ENCODE measurements at places on chromosomes 3 and 15.

DNA sequence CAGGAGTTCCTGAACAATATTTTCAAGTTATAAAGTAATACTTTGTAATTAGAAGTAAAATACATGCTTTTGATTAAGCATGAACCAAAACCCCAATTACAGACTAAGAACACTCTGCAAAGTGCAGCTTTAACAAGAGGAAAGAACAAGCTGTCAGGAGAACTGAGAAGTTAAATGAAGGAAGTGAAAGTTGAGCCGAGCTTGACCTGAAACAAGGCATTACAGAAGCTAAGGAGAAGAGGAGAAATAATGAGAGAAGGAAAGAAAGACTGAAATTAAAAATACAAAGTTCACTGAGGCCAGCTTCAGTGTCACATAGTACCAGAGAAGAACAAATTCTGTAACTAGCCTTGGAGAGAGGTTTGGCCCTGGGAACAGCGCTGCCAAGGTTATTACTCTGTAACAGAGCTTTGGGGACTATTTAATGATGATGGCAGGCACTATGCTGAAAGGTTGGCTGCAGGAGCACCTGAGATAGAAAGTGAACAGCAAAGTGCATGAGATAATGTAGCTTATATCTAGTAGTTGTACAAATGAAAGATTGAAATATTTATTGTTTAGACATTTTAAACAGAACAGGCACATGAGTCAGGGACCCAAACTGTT is 241.9 kb upstream of the PEX5L start:
- no peak for DNase-seq
- H3K27me3 ChIP-seq = no peaks in the 10 kb centered on the region
- no peaks in the 10 kb centered on the region for H3K36me3 ChIP-seq
- H3K4me1 ChIP-seq = no peaks in the 10 kb centered on the region
- H3K4me3 ChIP-seq = no peak overlapping the region
- H3K27ac ChIP-seq = no peak overlapping the region

DNA sequence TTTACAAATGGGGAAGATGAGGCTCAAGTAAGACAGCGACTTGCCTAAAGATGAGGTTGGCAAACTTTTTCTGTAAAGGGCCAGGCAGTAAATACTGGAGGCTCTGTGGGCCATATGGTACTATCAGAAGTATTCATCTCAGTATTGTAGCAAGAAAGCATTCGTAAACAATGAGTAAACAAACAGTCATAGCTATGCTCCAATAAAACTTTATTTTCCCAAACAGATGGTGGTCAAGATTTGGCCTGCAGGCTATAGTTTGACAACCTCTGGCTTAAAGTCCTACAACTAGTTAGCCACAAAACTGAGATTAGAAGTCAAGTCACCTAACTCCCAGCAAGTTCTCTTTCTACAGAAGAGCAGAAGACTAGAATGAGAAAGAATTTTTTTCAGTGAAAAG is 177.0 kb upstream of the NECTIN3 start:
- no peaks in the 10 kb centered on the region for H3K36me3 ChIP-seq
- no peak for DNase-seq
- no peaks in the 10 kb centered on the region for H3K27me3 ChIP-seq
- H3K4me1 ChIP-seq = no peaks in the 10 kb centered on the region

DNA sequence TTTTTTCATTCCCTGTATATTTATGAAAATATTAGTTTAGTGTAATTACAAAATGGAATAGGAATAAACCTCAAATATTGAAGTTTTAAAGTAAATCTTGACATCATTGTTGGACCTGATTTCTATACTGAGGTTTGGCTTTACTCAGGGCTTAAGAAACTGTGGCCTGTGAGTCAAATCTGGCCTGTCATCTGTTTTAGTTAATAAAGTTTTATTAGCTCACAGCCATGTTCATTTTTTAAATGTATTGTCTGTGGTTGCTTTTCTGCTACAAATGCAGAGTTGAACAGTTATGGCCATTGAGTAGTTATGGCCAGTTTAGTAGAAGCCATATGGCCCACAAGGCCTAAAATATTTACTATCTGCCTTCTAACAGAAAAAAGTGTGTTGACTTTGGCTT is 80.7 kb downstream of the DIPK2A start:
- H3K27ac ChIP-seq = no peak overlapping the region
- H3K27me3 ChIP-seq = no peaks in the 10 kb centered on the region
- no peak overlapping the region for H3K4me3 ChIP-seq
- no peak for DNase-seq

GRCh38 chr3:27500035-27500434 is 15.9 kb upstream of the SLC4A7 start:
- H3K36me3 ChIP-seq = no peaks in the 10 kb centered on the region
- no peaks in the 10 kb centered on the region for H3K27me3 ChIP-seq
- H3K27ac ChIP-seq = no peak overlapping the region
- peaks cover 4% of the 10 kb centered on the region for H3K4me1 ChIP-seq

DNA sequence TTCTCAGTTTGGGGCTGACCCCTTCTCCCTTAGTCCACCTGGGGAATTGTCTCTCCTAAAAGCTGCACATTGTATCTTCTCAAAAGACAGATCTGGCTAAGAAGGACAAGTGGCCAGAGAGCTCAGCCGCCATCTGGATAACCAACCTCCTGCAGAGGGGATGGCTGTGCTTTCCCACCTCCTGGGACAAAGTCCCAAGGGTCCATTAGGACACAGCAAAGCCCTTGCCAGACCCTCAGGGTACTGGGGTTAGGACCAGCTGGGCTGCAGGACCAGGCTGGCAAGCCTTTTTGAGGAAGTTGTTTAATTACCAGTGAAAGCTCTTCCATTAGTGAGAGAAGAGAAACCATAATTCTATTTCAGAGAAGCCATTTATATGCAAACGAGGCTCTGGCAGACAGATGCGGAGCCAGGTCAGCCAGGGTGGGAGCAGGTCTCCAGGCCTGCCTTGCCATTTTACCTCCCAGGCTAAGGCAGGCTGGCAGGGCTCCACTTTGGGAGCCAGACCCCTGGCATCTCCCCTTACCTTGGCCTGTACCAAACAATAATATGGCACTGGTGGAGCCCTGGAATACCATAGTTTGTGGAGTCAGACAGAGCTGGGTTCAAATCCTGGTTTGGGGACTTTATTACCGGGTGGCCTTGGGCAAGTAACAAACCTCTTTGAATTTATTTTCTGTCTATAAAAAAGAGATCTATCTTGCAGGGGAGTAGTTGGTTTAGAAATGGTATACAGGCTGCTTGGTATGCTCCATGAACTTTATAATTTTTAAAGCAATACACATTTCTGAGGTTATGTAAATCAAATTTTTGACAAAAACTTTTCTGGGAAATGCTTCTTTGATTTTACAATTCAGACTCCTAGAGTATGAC is 17.9 kb downstream of the SHF start:
- no peak overlapping the region for H3K4me3 ChIP-seq
- no peaks in the 10 kb centered on the region for H3K27me3 ChIP-seq
- DNase-seq = no peak
- peaks cover 3% of the 10 kb centered on the region for H3K36me3 ChIP-seq

GRCh38 chr15:93321881-93322282 is 232.9 kb upstream of the RGMA start:
- no peaks in the 10 kb centered on the region for H3K36me3 ChIP-seq
- H3K27ac ChIP-seq = no peak overlapping the region
- no peak overlapping the region for H3K4me3 ChIP-seq
- DNase-seq = no peak

- no peak overlapping the region for H3K4me3 ChIP-seq
- H3K36me3 ChIP-seq = no peaks in the 10 kb centered on the region
- no peaks in the 10 kb centered on the region for H3K4me1 ChIP-seq
These were observed 156.7 kb downstream of the TJP1 start for GRCh38 chr15:29665444-29666003.

GRCh38 chr3:150790629-150791028 is 27.7 kb upstream of the SIAH2 start:
- DNase-seq = no peak
- H3K27ac ChIP-seq = no peak overlapping the region
- peaks cover 22% of the 10 kb centered on the region for H3K4me1 ChIP-seq
- H3K4me3 ChIP-seq = no peak overlapping the region
- no peaks in the 10 kb centered on the region for H3K36me3 ChIP-seq
- H3K27me3 ChIP-seq = peaks cover 2% of the 10 kb centered on the region
